Liver (tissue), 10 donors: ENCODE measurements at places on chromosomes 13 and 19.

DNA sequence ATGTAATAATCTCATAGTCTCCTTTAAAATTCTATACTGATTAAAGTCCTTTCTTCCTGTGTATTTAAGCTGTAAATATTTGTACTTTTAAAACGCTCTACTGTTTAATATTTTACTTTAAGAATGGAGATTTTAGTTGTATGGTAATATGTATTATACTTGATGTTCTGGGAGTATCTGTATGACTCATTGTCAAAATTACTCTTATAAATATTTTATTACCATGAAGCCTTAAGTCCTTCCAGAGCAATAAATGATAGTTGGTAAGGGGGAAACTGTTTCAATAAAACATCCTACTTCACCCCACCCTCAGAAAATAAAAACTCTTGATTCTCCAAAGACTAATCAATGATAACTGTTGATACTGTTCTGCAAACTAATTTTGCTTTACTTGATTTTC lies 6.4 kb downstream of the PCDH9 start:
- no peak overlapping the region for H3K27ac ChIP-seq
- H3K4me3 ChIP-seq: no peak overlapping the region
- peaks cover 13% of the 10 kb centered on the region for H3K4me1 ChIP-seq
- DNase-seq: no peak
- H3K27me3 ChIP-seq: no peaks in the 10 kb centered on the region

DNA sequence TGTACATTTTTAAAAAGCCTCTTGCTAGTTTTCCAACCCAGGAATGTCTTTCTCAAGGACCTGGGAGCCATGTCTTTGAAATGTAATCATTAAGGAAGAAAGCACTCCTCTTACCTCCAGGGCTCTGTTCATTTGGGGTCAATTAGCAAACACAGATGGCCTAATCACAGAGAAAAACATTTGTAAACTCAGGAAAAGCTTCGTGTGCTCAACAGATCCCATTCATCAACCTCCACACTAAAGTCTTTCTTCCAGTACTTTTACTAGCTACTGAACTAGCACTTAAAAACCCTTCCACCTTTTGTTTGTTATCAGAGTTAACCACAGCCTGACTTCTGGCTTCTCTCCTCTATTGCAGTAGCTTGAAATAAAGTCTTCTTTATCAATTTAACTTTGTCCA lies 441.4 kb downstream of the PCDH20 start:
- no peaks in the 10 kb centered on the region for H3K27me3 ChIP-seq
- no peak overlapping the region for H3K4me3 ChIP-seq
- DNase-seq: no peak

DNA sequence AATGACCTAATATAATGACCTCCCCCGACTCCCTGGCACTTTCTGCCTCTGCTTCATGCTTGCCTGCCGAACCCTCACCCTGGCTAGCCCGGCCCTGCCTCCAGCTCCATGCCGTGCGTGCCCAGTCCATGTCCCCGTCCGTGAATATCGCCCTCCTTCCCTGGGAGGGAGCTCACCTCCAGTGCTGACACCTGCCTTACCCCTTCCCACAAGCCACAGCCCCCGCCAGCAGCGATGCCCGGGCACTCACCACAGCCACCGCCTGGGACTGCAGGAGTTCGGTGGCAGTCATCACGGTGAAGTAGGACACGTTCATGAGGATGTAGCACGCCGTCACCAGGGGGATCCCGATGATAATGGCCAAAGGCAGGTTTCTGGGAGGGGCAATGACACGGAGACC lies 10.0 kb downstream of the SLC7A9 start:
- no peak overlapping the region for H3K4me3 ChIP-seq
- DNase-seq: no peak
- H3K4me1 ChIP-seq: no peaks in the 10 kb centered on the region

GRCh38 chr13:32594157-32594738 lies 8.0 kb downstream of the PDS5B start:
- no peaks in the 10 kb centered on the region for H3K36me3 ChIP-seq
- H3K4me1 ChIP-seq: no peaks in the 10 kb centered on the region
- DNase-seq: no peak
- H3K27ac ChIP-seq: no peak overlapping the region
- H3K27me3 ChIP-seq: no peaks in the 10 kb centered on the region
- no peak overlapping the region for H3K4me3 ChIP-seq

DNA sequence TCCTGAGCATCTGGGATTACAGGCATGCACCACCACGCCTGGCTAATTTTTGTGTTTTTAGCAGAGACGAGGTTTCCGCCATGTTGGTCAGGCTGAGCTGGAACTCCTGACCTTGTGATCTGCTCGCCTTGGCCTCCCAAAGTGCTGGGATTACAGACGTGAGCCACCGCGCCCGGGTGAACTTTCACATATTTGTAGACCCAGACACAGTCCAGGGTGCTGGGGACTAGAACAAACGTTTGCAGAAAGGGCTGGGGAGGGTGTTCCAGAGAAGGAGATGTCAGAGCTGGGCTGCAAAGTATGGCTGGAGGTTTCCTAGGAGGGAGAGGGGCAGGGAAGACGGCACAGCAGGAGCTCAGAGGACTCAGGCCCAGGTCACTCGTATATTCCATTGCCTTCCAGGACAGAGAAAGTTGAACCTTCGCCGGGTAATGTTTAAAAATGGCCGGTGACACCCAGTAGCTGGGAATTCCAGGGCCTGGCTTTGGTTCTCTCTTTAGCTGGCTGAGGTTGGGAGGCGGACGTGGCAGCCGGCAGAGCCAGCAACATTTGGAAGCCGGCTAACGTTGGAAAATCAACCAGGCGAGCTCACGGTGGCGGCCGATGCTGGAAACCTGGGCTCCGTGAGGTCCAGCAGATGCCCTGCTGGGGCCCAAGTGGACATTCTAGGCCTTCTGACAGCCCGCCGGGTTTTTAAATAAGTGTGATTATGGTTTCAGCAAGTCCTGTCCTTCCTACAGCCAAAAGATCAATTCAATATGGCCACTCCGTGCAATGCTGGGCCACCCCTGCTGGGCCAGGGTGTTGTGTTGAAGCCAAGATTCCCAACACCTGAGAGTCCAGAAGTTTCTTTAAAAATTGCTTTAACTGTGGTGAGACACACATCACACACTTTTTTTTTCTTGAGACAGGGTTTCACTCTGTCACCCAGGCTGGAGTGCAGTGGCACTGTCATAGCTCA lies 41.5 kb downstream of the NFIC start:
- H3K36me3 ChIP-seq: no peaks in the 10 kb centered on the region
- H3K27ac ChIP-seq: peak overlapping the region; percentile 98
- peaks cover 41% of the 10 kb centered on the region for H3K4me1 ChIP-seq
- DNase-seq: no peak

DNA sequence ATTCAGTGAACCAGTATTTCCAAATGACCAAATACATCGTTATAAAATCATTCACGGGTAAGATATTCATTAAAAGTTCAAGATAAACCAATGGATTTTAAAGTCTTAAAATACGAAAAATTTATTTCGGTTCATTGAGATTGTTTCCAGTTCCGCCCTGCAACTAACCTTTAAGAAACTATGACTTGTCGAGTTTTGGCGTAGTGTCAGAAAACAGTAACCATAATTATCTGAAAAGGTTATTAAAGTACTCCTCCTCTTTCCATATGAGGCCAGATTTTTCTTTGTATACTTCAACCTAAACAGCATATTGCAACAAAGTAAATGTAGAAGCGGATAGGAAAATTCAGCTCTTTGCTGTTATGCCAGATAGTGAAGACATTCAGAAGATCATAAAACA lies 26.1 kb downstream of the LPAR6 start:
- H3K27me3 ChIP-seq: no peaks in the 10 kb centered on the region
- H3K36me3 ChIP-seq: no peaks in the 10 kb centered on the region
- no peak overlapping the region for H3K27ac ChIP-seq
- H3K4me1 ChIP-seq: no peaks in the 10 kb centered on the region
- no peak overlapping the region for H3K4me3 ChIP-seq

DNA sequence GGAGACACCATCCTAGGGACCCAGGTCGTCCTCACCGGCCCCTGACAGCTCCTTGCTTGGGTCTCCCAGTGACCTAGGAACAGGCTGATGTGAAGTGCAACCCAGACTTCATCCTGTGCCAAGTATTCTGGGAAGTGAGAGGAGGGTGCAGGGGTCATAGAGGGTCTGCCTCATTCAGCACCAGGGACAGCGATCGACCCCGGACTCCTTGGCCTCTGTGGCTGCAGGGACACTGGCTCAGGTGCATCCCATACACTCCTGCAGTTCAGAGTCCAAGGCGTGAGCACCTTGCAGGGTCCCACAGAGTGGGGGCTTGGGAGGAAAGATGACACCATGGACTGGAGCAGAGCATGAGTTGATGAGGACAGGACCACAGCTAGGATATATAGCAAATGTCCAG lies 10.0 kb upstream of the OR10H2 start:
- H3K27ac ChIP-seq: no peak overlapping the region
- no peaks in the 10 kb centered on the region for H3K36me3 ChIP-seq
- H3K4me1 ChIP-seq: no peaks in the 10 kb centered on the region
- DNase-seq: no peak
- H3K4me3 ChIP-seq: no peak overlapping the region

DNA sequence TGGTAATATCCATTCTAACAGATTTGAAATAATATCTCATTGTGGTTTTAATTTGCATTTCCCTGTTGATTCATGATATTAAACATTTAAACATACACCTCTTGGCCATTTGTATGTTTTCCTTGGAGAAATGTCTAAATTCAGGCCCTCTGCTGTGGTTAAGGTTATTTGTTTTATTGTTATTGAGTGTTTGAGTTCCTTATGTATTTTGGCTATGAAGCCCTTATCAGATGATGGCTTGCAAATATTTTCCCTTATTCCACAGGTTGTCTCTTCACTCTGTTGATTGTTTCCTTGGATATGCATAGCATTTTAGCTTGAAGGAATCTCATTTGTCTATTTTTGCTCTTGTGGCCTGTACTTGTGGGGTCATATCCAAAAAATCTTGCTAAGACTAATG lies 303.6 kb downstream of the GPC5 start:
- no peaks in the 10 kb centered on the region for H3K36me3 ChIP-seq
- no peak overlapping the region for H3K27ac ChIP-seq
- no peaks in the 10 kb centered on the region for H3K4me1 ChIP-seq
- no peak overlapping the region for H3K4me3 ChIP-seq

GRCh38 chr19:4713384-4713951 lies 10.2 kb downstream of the DPP9 start:
- H3K36me3 ChIP-seq: peaks cover 16% of the 10 kb centered on the region
- peak overlapping the region; percentile 89 for H3K27ac ChIP-seq
- H3K4me3 ChIP-seq: no peak overlapping the region
- H3K27me3 ChIP-seq: no peaks in the 10 kb centered on the region
- no peak for DNase-seq

- H3K27me3 ChIP-seq: no peaks in the 10 kb centered on the region
- no peak overlapping the region for H3K27ac ChIP-seq
- DNase-seq: no peak
- H3K36me3 ChIP-seq: no peaks in the 10 kb centered on the region
- no peaks in the 10 kb centered on the region for H3K4me1 ChIP-seq
Observed at GRCh38 chr13:50306156-50306555, 290.9 kb downstream of the KCNRG start.

- no peaks in the 10 kb centered on the region for H3K27me3 ChIP-seq
- no peak overlapping the region for H3K4me3 ChIP-seq
Observed at GRCh38 chr19:39701291-39701690, 3.0 kb upstream of the LGALS14 start.

GRCh38 chr13:98868932-98869331 lies 108.9 kb downstream of the DOCK9 start:
- no peak for DNase-seq
- H3K36me3 ChIP-seq: peaks cover 2% of the 10 kb centered on the region
- no peaks in the 10 kb centered on the region for H3K27me3 ChIP-seq
- H3K27ac ChIP-seq: no peak overlapping the region
- no peak overlapping the region for H3K4me3 ChIP-seq

GRCh38 chr13:27170516-27171243 lies 931 bp downstream of the USP12 start:
- no peaks in the 10 kb centered on the region for H3K36me3 ChIP-seq
- peaks cover 22% of the 10 kb centered on the region for H3K4me1 ChIP-seq
- peak overlapping the region; percentile 88 for H3K27ac ChIP-seq

GRCh38 chr13:82976499-82976898 lies 905.8 kb downstream of the SLITRK1 start:
- DNase-seq: no peak
- H3K4me3 ChIP-seq: no peak overlapping the region
- H3K27ac ChIP-seq: no peak overlapping the region
